ENCODE measurements at places on chromosomes 5 and 9. TPM values are rescaled to one million over a fixed set of nuclear protein-coding genes. Genes with fewer than 3 reads are reported as not detected.

The CXXC5 gene
- 1.7 TPM for total RNA-seq

The CHSY3 gene
- not detected for total RNA-seq

The GMCL2 gene
- total RNA-seq = not detected

The IRGM gene
- 0.96 TPM for total RNA-seq

The SPINK13 gene
- not detected for total RNA-seq

The IARS1 gene
- 145 TPM for total RNA-seq
